ENCODE measurements at places on chromosomes 11 and 22.

GRCh38 chr11:119828006-119828405 is 99.0 kb upstream of the NECTIN1 start:
- DNase-seq: no peak

GRCh38 chr22:35313311-35314121 is 13.8 kb downstream of the TOM1 start:
- DNase-seq: no peak

- no peak for DNase-seq
These were observed 78.8 kb downstream of the CABIN1 start for GRCh38 chr22:24089951-24090350.

DNA sequence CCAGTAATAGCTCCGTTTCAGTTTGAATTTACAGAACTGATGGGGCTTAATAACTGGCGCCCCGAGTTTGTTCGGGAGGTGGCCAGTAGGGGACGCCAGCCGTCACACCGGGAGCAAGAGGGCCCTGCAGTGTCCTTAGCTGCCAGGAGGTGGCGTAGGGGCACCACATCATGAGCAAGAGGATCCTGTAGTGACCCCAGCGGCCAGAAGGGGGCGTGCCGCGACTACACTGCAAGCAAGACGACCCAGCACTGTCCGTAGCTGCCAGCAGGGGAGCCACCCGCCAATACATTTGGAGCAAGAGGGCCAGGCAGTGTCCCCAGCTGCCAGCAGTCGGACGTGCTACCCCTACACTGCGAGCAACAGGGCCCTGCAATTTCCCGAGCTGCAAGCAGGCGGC is 663.7 kb upstream of the B3GAT1 start:
- peak; percentile 5 for DNase-seq

DNA sequence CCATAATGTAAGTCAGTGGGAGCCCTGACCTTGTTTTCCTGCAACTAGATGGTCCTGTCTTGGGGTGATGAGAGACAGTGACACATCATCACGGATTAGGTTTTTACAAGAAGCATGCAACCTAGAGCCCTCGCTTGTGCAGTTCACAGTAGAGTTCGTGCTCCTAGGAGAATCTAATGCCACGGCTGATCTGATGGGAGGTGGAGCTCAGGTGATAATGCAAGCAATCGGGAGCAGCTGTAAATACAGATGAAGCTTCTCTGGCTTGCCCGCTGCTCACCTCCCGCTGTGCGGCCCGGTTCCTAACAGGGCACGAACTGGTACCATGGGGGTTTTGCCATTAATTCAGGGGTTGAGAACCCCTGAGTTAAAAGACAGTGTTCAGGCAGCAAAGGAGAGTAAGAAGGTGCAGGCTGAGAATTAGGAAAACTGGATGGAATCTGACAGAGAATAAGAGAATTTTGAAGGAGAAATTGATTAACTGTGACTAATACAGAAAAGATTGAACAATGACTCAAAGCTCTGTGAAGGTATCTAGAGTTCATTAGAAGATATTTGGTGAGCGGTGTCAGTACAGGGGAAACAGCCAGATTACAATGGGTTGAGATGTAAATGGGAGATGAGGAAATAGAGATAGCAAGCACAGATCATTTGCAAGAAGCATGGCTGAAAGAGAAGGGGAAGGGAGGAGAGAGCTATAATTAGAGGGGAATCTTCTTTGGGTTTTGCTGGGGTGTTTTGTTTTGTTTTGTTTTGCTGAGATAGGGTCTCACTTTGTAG is 21.0 kb downstream of the WEE1 start:
- no peak for DNase-seq

DNA sequence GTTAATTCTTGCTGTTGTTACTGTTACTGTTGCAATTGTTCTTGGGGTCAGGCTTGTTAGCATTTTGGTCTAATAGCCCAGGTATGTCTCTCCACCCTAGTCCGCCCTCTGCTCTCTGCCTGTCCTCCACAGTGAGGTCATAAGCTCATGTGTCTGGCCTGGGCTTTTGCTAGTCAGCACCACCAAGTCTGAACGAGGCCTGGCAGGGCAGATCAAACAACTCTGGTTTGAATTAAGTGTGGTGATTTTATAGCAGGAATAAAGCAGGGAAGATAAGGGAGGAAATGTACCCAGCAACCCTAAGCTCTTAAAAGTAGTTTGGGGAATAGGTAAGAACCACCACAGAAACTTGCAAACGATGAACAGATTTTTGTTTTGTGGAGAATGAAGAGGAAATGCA is 98.7 kb downstream of the ABTB2 start:
- no peak for DNase-seq

- DNase-seq: no peak
These were observed 29.1 kb upstream of the LMO2 start for GRCh38 chr11:33920838-33921613.

DNA sequence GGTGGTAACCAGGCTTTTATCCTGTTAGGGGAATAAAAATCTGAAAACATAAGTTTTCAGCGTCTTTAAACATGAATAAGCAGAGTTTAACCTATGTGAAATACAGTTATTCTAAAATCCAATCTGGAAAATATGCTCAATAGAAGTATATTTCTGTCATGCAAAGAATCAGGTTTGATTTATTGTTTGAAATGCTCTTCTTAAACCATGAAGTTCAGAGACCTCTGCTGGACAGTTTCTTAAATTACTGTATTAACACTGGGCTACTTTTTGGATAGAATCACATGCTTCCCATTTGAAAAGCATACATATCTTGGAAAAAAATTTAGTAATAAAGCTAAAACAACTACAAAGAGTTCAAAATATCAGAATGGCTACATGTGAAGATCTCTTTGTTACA is 25.4 kb downstream of the APIP start:
- DNase-seq: no peak

- DNase-seq: no peak
These were observed 29.9 kb downstream of the NLRP14 start for GRCh38 chr11:7050191-7050590.

DNA sequence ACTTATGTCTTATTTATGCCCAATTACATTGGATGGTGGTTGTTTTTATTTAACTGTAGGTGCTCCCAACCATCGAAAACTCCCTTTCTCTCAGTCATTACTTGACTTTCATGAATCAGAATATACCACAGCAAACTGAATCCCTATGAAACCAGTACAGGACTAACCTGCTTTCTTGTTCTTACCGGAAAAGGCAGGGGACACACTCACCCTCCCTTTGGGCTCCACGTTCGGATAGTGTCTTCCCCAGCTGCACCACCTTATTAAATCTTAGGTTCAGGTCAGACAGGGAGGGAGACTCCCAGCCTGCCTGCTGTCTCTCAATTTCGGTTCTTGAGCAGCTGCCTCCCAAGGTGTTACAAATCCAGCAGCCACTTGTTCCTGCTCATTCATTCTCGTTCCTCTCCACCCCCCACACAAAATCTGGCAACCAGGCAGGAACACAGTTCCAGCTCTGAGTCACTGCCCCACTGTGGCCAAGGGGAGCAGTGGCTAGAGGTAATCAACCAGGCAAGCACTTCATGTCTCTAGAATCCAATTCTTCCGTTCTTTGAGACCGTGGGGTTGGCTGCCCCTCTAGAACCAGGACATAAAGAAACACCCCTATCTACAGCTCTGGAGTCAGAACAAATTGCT is 133.0 kb downstream of the PLEKHA7 start:
- DNase-seq: no peak

GRCh38 chr11:118569670-118570069 is 2.5 kb upstream of the ARCN1 start:
- DNase-seq: no peak

DNA sequence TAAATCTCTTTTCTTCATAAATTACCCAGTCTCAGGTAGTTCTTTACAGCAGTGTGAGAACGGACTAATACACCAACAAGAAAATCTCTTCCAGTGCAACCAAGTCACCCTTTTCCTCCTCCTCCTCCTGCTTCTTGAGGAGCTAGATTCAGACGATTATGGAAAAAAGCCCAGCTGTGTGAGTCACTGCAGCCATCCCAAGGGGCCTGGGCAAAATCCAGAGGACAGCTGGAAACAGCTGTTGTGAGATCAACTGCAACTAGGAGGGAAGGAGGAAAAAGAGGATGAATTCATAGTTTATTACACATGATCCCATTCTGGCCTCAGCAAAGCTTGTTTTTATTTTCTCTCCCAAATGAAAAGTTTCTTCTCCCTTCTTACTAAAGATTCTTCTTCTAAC is 32.9 kb downstream of the RBFOX2 start:
- peak; percentile 46 for DNase-seq

GRCh38 chr11:36354221-36355003 is 58.3 kb downstream of the PRR5L start:
- no peak for DNase-seq

- DNase-seq: no peak
These were observed 615.0 kb upstream of the ARHGAP42 start for GRCh38 chr11:100072131-100072530.

GRCh38 chr22:36546092-36546804 is 17.3 kb upstream of the EIF3D start:
- peak; percentile 58 for DNase-seq
